ENCODE measurements at places on chromosomes 13 and 19.

- no peak for DNase-seq
Observed at GRCh38 chr19:46715620-46715974, 1.3 kb downstream of the PRKD2 start.

DNA sequence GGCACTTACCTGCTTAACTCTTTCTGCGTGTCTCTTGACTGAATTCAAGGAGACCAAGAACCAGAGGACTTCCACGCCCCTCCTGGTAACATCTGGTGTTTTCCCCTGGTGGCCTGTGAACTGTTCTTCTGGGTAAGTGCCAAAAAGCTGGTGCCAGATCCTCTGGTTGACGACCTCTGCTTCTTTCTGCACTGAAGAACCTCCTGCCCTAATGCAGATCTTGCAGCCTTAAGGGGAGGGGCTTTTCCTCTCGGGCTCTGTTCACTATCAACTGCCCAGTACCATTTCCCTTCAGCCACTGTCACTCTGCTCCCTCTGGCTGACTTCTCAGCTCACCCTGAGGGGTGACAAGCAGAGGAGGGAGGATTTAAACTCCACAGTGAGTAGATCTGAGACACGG lies 6.1 kb upstream of the ERVV-1 start:
- no peak for DNase-seq

DNA sequence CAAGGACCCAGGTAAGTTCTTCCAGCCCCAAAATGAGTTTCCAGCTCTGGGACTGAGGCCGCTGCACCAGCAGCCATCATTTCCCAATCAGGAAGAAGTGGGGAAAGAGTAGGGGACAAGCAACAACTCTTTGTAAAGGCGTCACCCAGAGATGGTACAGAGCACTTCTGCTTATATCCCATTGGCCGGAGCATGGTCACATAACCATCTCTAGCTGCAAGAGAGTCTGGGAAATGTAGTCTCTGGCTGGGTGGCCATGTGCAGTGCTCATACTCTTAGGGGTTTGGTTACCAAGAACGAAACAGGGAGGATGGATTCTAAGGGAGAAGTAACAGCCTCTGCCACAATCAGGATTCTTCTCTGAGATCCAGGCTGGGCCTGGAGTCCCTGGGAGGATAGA lies 26.3 kb downstream of the CKM start:
- DNase-seq, result no peak

DNA sequence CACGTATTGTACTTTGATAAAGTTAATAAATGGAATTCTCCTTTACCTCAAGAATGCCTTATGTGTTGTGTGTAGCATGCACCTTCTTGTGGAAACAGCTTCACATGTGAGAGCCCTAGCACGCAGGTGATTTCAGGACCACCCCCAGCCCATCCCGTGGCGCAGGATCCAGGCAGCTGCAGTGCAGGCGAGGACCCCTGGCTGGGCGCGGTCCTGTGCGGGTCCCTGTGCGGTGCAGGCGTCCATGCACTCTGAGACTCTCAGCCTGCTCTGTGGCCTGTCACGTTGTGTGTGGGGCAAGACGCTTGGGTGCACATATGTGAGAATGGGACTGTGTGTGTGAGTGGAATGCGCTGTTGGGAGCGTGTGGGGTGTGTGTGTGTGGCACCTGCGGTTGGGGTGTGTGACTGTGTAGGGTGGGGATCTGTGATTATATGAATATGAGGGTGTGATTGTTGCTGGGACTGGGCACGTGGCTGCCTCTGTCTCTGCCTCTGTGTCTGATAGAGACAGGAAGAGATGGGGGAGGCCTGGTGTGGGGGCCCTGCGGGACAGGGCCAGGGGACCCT lies 30.8 kb downstream of the WTIP start:
- no peak for DNase-seq

DNA sequence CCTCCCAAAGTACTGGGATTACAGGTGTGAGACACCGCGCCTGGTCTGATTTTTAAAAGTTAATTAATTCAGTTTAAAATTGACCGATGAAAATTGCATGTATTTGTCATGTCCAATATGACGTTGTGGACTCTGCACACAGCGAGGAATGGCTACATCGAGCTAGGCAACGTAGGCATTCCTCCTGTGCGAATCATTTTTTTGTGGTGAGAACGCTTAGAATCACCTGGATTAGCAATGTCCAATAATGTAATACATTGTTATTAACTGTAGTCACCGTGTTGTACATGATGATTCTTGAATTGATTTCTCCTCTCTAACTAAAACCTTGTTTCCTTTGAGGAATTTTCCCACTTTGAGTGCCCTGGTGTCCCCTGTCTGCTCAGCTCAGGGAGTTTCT lies 3.4 kb downstream of the LAIR2 start:
- no peak for DNase-seq

- DNase-seq, result no peak
Observed at GRCh38 chr19:53991224-53992113, at the start of gene CACNG6. Gene CACNG6 (plus strand): TSS chr19:53991637. CDS start chr19:53992878, 1,241 bp downstream.

- DNase-seq, result no peak
Observed at GRCh38 chr13:98237331-98237730, 60.3 kb upstream of the RNF113B start.

DNA sequence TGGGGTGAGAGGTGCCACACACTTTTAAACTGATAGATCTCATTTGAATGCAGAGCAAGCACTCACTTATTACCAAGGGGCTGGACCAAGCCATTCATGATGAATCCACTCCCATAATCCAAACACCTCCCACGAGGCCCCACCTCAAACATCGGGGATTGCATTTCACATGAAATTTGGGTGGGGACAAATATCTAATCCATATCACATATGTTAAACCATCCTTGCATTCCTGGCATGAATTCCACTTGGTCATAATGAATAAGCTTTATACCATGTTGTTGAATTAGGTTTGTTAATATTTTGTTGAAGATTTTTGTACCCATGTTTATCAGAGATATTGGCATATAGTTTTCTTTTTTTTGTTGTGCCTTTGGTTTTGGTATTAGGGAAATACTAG lies 1198.7 kb upstream of the ATXN8OS start:
- no peak for DNase-seq

DNA sequence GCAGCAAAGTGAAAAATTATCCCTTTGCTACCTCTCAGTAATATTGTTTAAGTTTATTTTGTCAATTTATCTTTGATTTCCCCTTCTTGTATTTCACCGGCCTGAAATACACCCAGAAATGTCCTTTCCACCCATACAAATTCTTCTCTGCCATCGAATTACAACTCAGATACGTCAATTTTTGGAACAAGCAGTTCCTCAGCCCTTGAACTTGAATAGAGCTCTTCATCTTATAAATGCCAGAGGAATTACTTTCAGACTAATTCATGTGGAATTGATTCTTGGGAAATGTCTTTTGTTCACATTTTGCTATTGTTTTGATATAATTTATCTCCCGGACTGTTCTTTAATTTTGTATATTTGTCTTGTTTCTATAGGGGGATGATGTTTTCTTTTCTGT lies 1359.3 kb upstream of the MIR17HG start:
- no peak for DNase-seq

Data from effector memory CD4-positive, alpha-beta T cell (primary cell).